NCI-H1694 treated with DMSO at 0.1 percent for 48 hours (cell line): ENCODE measurements at places on chromosomes 1 and 21.
A peak's percentile ranks its signal among the peaks of the same experiment; 100 is the strongest.

DNA sequence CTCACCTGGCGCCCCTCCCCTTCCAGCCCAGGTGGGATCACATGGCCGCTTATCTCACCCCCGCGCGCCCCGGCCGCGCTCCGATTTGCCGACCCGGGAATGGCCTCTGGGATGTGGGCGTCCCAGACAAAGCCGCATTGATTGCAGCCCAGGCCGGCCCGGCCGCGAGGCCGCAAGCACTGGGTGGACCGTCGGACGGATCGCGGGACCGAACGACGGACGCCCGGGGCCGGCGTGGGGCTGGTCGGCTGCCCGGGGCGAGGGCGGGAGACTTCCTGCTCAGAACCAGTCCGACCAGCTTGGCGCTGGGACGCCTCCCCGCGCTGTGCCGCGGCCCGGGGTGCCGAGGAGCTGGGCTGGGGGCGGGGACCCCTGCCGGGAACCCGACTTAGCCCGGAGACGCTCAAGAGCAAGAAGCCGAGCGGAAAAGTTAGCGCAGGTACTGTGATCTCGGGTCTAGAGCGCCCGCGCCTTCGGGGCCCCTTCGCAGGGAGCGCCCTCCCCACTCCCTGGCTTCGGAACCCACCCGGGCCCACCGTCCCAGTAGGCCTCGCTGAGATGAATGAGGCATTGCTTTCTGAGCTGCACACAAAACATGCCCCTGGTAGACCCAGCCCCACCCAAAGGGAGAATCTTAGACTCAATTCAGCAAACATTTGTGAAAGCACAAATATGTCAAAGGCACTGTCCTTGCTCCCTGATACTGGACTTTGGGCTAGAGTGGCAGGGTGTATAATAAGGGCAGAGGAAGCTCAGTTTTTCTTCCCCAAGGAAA is 415 bp upstream of the LAD1 start:
- DNase-seq = no peak

- no peak for DNase-seq
Measured at GRCh38 chr1:240409615-240410014, 202.3 kb downstream of the GREM2 start.

DNA sequence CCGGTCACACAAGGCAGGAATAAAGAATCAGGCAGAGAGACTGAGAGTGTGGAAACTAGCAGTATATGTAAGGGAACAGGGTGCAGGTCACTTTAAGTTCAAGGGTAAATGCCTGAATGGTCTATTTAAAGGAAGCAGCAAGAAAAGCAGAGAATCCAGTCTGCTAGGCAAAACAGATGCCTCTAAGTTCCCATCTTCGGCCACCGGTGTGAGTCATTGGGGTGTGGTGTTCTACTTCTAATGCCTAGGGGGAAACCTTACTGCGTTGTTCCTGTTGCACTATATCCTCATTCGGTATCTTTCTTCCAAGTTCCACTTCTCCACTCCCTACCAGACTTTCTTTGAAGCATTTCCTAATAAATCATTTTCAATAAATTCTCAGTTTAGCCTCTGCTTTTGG is 259.9 kb downstream of the HHIPL2 start:
- DNase-seq = no peak

GRCh38 chr1:234490793-234491479 is 12.0 kb upstream of the TARBP1 start:
- no peak for DNase-seq

- no peak for DNase-seq
Measured at GRCh38 chr1:10117865-10118264, 85.1 kb downstream of the UBE4B start.

DNA sequence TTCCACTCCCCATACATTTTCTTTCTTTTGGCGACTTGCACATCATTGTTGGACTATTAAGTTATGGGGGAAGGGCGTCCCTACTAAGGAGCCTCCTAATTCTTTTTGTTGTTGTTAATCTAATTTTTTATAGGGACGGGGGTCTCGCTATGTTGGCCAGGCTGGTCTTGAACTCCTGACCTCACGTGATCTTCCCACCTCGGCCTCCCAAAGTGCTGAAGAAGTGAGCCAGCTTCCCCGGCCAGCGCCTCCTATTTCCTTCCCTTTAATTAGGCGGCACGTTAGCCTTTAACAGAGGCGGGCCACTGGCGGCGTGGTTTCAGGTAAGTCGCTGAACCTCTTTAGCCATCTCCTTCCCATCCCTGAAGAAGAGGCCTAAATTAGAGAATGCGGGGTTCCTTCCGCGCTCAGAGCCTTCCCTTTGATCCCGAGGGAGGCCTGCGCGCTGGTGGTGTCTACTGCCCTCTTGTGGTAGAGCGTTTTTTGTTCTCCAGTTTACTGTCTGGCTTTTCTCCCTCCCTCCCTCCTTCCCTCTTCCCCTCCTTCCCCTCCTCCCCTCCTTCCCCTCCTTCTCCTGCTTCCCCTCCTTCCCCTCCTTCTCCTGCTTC is 38.1 kb downstream of the TNFRSF9 start:
- peak; percentile 36 for DNase-seq

DNA sequence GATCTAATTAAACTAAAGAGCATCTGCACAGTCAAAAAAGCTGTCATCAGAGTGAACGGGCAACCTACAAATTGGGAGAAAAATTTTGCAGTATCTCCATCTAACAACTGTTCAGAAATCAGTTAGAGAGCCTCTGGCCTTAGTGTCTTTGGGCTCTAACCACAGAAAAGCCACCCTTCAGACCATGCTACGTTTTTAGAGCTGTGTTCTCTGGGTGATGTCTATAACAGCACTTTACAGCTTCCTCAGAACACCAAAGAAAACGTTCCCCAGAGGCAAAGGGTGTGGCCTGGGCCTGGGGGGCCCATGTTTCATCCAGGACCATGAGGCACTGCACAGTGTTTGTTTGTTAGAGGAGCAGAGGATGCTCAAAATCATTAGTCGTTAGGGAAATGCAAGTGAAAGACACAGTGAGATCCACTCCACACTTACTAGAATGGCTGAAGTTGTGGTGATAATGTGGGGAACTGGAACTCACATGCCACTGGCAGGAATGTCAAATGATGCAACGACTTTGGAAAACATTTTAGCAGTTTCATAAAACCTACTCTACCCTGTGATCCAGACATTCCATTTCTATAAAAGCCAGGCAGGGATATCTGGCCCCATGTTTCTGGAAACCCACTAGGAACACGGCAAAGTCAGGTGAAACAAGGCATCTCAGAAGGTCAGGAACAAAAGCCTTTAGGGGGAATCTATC is 250.4 kb upstream of the HOOK1 start:
- no peak for DNase-seq
